Activated CD8-positive, alpha-beta T cell treated with anti-CD3 and anti-CD28 coated beads for 36 hours (primary cell): ENCODE measurements at places on chromosomes 12 and 14. TPM values are rescaled to one million over a fixed set of nuclear protein-coding genes. Genes with fewer than 3 reads are reported as not detected.

Gene SLC16A7
- 21.4 TPM for total RNA-seq

Gene EML5
- 2.7 TPM for total RNA-seq

Gene CLEC6A
- not detected for total RNA-seq

Gene PLEK2
- total RNA-seq, result 1.0 TPM

DNA sequence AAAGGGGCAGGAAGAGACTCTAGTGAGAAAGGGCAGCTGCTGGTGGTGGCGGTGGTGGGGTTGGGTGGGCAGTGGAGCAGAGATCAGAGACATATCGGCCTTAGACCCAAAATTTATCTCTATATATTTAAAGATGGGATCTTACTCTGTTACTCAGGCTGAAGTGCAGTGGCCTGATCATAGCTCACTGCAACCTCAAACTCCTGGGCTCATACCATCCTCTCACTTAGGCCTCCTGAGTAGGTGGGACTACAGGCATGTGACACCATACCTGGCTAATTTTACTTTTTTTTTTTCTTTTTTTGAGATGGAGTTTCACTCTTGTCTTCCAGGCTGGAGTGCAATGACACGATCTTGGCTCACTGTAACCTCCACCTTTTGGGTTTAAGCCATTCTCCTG lies 18.6 kb upstream of the ITGA5 start:
- H3K4me3 ChIP-seq, result no peak overlapping the region
- H3K4me1 ChIP-seq, result peaks cover 14% of the 10 kb centered on the region
- H3K36me3 ChIP-seq, result no peaks in the 10 kb centered on the region
- no peak for DNase-seq
- H3K27me3 ChIP-seq, result no peaks in the 10 kb centered on the region
- H3K27ac ChIP-seq, result no peak overlapping the region

DNA sequence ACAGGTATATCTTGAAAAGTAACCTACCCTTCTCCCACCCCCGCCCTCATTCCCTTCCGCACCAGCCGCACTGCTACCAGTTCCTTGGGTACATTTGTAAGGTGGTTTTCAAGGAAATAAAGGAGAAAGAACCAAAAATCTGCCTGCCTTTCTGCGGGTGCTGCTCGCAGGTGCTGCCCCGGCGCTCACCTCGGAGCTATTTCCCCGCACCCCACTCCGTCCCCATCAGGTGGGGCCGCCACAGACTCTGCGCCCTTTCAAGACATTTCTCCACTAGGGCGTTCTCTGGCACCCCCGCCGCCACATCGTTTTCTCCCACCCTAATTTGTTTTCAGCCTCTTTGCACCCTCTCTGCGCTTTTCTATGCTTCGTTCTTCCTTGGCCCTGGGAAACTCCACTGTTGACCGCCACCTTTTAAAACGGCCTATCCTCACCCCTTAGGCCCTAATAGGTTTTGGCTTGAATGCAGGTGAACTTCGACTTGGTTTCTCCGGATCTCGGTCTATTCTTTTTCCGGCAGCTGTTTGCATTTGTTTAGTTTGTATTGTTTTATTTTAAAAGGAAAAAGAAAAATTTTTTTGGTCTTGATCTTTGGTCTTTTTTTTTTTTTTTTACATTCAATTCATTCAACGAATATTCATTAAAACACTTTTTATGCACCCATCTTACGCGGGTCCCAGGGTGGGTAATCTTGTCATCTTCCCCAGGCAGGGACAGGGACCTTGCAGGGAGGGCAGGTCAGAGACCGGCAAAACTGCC lies 3.0 kb downstream of the VSX2 start:
- no peak overlapping the region for H3K27ac ChIP-seq
- no peak overlapping the region for H3K4me3 ChIP-seq
- H3K36me3 ChIP-seq, result no peaks in the 10 kb centered on the region
- no peak for DNase-seq

GRCh38 chr12:50123203-50123602 lies 11.2 kb downstream of the COX14 start:
- no peak overlapping the region for H3K4me3 ChIP-seq
- no peaks in the 10 kb centered on the region for H3K27me3 ChIP-seq
- H3K36me3 ChIP-seq, result peaks cover 11% of the 10 kb centered on the region
- peak overlapping the region; percentile 26 for H3K27ac ChIP-seq
- peaks cover 15% of the 10 kb centered on the region for H3K4me1 ChIP-seq

- H3K27ac ChIP-seq, result no peak overlapping the region
- no peaks in the 10 kb centered on the region for H3K36me3 ChIP-seq
- H3K4me1 ChIP-seq, result no peaks in the 10 kb centered on the region
Measured at GRCh38 chr14:58898655-58899316, 261.0 kb downstream of the DACT1 start.

- H3K4me3 ChIP-seq, result peak overlapping the region; percentile 50
- peak overlapping the region; percentile 91 for H3K27ac ChIP-seq
- peaks cover 25% of the 10 kb centered on the region for H3K36me3 ChIP-seq
- DNase-seq, result peak; percentile 69
Measured at GRCh38 chr12:93784339-93785086, 107.3 kb downstream of the CRADD start.

- H3K36me3 ChIP-seq, result no peaks in the 10 kb centered on the region
- no peaks in the 10 kb centered on the region for H3K27me3 ChIP-seq
- H3K4me3 ChIP-seq, result no peak overlapping the region
- DNase-seq, result no peak
Measured at GRCh38 chr14:28344381-28344780, 422.2 kb upstream of the FOXG1 start.

DNA sequence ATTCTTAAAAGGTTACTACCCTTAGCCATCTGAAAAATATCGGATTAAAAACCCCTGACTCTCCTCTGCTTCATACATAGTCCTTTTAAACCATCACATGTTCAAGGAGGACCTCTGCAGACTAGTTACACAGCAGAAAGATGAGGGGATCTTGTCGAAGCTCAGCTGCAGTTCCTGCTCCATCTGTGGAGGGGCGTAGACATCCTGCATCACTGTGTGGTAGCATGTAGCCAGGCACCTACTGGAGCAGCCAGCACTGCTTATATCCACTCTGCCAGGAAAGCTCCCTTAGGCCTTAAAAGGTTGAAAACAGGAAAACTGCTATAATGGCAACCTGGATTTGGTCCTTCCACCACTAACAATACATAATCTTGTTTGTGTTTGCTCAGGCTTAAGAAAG lies 57.6 kb upstream of the STRN3 start:
- H3K36me3 ChIP-seq, result peaks cover 3% of the 10 kb centered on the region
- H3K27ac ChIP-seq, result no peak overlapping the region
- H3K4me1 ChIP-seq, result no peaks in the 10 kb centered on the region
- no peak overlapping the region for H3K4me3 ChIP-seq
- no peak for DNase-seq

GRCh38 chr12:106739815-106740530 lies 34.5 kb upstream of the RIC8B start:
- no peaks in the 10 kb centered on the region for H3K36me3 ChIP-seq
- H3K4me1 ChIP-seq, result peaks cover 3% of the 10 kb centered on the region
- DNase-seq, result no peak
- peaks cover 2% of the 10 kb centered on the region for H3K27me3 ChIP-seq
- no peak overlapping the region for H3K4me3 ChIP-seq

- peaks cover 22% of the 10 kb centered on the region for H3K4me1 ChIP-seq
- H3K27me3 ChIP-seq, result no peaks in the 10 kb centered on the region
- peaks cover 7% of the 10 kb centered on the region for H3K36me3 ChIP-seq
- DNase-seq, result no peak
- H3K4me3 ChIP-seq, result peak overlapping the region; percentile 85
Measured at GRCh38 chr12:132190834-132191500, 46.7 kb downstream of the NOC4L start.

DNA sequence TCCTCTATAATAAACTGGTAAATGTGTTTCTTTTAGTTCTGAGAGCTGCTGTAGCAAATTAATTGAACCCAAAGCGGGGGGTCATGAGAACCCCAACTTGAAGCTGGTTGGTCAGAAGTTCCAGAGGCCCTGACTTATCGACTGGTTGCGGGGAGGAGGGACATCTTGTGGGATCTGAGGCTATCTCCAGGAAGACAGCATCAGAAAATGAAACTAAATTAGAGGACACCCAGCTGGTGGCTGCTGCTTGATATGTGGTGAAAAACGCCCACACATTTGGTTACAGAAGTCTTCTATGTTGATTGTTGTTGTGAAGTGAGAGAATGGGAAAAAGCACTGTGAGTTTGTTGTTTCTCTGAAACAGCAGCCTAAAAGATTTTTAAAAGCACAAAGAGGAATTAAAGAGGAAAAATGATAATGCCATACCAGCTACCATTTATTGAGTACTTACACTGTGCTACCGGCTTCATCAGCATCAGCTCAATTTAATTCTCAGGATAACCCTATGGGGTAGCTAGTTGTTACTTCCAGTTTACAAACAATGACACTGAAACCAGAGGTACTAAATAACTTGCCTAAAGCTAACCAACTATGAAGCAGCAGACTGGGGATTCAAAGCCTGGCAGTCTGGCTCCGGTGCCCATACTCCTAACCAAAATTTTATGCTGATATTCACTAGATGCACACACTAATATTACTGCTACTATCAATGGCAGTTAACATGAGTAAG lies 24.3 kb downstream of the DDX24 start:
- H3K4me3 ChIP-seq, result no peak overlapping the region
- DNase-seq, result peak; percentile 74
- H3K4me1 ChIP-seq, result peaks cover 54% of the 10 kb centered on the region
- H3K27ac ChIP-seq, result peak overlapping the region; percentile 80
- peaks cover 84% of the 10 kb centered on the region for H3K36me3 ChIP-seq

GRCh38 chr12:96274331-96274730 lies 80.2 kb downstream of the ELK3 start:
- H3K27me3 ChIP-seq, result no peaks in the 10 kb centered on the region
- H3K36me3 ChIP-seq, result peaks cover 40% of the 10 kb centered on the region
- H3K4me1 ChIP-seq, result peaks cover 14% of the 10 kb centered on the region
- H3K27ac ChIP-seq, result peak overlapping the region; percentile 21
- H3K4me3 ChIP-seq, result no peak overlapping the region

GRCh38 chr12:131511391-131511802 lies 199.5 kb upstream of the SFSWAP start:
- no peak overlapping the region for H3K4me3 ChIP-seq
- H3K4me1 ChIP-seq, result peaks cover 12% of the 10 kb centered on the region
- peaks cover 2% of the 10 kb centered on the region for H3K27me3 ChIP-seq
- H3K36me3 ChIP-seq, result no peaks in the 10 kb centered on the region
- peak; percentile 80 for DNase-seq

DNA sequence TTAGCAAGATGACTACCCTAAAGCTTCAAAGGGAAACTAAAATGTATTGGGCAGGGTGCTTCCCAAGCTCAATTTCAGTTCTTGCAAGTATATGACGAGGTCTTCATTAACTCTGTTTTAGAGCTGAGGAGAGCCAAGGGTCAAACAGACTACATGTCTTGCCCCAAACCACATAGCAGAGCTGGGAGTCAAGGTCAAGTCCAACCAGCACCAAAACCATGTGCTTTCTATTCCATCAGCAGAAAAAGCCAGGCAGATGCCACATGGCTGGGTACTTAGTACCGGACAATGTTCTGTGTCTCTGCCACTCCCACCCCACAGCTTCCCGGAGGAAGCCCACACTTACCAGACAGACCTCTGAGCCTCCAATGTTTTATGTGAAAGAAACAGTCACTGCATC lies 17.6 kb downstream of the NID2 start:
- no peak overlapping the region for H3K4me3 ChIP-seq
- H3K36me3 ChIP-seq, result no peaks in the 10 kb centered on the region
- H3K27ac ChIP-seq, result no peak overlapping the region
- no peaks in the 10 kb centered on the region for H3K4me1 ChIP-seq

DNA sequence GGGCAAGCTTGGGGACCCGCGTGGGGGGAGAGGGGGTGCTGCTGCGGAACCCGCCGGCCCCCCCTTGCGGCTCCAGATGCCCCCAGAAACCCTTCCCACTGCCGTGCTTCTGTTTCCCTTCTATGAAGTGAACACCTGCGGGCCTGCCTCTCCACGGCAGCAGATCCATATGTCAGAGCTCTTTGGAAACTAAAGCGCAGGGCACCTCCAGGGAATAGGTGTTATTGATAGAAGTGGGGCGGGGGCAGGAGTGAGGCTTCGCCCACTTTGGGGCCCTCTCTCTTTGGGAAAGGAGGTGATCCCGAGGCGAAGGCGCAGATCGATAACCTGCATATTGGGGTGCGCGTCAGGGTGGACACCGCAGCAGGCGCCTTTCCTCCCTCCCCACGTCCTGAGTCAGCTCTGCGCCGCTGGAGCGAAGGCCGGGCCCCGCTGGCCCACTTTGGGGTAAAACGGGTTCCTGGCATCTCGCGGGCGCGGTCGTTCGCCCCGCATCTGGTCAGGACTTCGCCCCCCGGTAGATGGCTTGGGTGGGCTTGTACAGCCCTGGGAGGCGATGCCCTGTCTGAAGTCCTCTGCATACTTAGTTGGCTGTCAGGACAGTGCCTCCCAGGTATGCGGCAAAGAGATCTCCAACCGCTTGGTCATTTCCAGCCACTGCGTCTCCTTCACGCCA lies 524 bp downstream of the KMT5A start:
- peak; percentile 45 for DNase-seq
- no peak overlapping the region for H3K27ac ChIP-seq
- H3K4me3 ChIP-seq, result peak overlapping the region; percentile 86

DNA sequence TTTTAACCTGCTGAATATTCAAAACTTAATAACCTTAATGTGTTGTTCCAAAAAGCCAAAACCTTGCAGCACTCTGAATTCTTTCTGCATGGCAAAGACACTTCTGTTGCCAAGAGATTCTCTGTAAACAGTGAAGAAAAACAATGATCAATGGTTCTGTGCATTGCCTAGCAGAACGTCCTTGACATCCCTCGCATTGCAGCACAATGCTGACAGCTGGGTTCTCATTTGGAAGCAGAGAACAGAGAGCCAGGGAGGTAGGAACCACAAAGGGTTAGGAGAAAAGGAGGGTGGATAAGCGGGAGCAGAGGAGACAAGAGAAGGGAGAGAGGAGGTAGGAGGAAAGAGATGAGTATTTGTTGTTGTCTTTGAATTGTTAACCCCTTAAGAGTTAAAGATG lies 501.1 kb downstream of the NAV3 start:
- H3K27ac ChIP-seq, result no peak overlapping the region
- no peaks in the 10 kb centered on the region for H3K4me1 ChIP-seq
- H3K36me3 ChIP-seq, result no peaks in the 10 kb centered on the region
- DNase-seq, result no peak

DNA sequence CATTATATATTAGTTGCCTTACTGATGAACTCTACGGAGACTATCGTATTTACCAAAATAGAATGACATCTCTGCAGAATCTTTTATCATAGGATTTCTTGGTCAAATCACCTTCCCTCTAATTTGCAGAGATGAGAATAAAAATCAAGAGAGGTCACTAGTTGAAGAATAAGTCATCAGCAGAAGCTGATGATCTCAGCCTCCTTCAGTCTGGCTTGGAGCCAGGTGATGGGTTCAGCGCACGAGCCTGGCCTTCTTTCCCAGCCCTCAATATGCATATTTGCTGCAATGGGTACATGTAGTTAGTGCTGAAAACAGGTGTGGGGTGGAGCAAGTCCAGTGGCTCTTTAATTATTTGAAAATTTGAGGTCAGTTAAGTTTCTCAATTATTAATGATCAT lies 19.2 kb upstream of the EMP1 start:
- H3K27ac ChIP-seq, result no peak overlapping the region
- no peak overlapping the region for H3K4me3 ChIP-seq

DNA sequence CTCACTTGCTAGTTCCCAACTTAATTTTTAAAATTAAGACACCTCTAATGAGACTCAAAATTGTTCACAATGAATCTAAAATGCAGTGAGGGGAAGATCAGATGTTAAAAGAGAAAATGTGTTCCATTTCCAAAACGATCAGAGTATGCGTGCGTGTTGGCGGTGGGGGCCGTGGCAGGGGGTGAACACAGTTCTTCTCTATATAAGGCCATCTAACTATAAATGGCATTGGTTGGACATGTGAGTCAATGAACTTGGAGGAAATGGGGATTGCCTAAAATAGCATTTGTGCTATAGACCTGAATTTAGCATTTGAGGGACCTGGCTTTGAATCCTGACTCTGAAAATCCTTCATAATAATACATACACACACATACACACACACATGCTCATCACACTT lies 149.4 kb downstream of the FOXN3 start:
- no peak for DNase-seq
- H3K27ac ChIP-seq, result no peak overlapping the region
- H3K4me1 ChIP-seq, result peaks cover 70% of the 10 kb centered on the region
- no peak overlapping the region for H3K4me3 ChIP-seq
